Left renal cortex interstitium (tissue), 4 donors: ENCODE measurements at places on chromosomes 5 and 9. TPM values are rescaled to one million over a fixed set of nuclear protein-coding genes. Genes with fewer than 3 reads are reported as not detected.

DNA sequence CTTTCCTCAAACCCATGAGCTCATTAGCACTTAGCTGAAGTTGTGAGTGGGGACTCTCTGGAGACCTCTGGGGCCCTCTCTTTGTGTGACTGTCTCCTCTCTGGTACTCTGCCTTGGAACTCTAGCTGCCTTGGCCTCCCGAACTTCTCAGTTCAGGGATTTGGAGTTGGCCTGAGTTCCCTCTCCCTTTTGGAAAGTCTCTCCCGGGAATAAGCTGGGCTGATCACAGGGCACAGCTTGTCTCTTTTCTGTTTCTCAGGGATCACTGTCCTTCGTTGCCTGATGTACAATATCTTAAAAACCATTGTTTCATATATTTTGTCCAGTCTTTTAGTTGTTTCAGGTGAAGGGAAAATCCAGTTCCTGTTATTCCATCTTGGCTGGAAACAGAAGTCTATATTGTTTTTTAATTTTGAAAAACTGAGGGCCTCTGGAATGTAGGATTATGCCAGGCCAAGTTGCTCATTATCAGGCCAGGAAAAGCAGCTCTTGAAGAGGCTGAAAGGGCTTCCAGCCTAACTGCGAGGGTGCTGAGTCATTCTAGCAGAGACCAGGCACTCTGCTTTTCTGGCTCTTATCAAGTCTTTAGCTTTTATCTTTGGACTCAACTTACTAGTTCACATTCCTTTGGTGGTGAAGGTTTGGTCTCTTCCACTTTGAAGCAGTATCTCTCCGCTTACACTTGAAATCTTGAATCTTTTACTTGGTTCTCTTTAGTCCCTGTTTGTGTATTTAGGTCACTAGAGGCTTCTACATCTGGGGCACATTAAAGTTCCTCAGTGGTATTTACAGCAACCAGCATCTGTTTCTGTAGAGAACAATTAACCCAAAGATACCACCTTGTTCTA, 8.4 kb upstream of the RGS3 start:
- DNase-seq: no peak

- DNase-seq: peak; percentile 41
These were observed at the start of gene HDHD3 for GRCh38 chr9:113376634-113377567. Gene HDHD3, minus strand, starts transcription at chr9:113376986. Its CDS starts 2,632 bp downstream, at chr9:113374354.

GRCh38 chr5:14483504-14484157, 98.0 kb upstream of the OTULINL start:
- no peak for DNase-seq

DNA sequence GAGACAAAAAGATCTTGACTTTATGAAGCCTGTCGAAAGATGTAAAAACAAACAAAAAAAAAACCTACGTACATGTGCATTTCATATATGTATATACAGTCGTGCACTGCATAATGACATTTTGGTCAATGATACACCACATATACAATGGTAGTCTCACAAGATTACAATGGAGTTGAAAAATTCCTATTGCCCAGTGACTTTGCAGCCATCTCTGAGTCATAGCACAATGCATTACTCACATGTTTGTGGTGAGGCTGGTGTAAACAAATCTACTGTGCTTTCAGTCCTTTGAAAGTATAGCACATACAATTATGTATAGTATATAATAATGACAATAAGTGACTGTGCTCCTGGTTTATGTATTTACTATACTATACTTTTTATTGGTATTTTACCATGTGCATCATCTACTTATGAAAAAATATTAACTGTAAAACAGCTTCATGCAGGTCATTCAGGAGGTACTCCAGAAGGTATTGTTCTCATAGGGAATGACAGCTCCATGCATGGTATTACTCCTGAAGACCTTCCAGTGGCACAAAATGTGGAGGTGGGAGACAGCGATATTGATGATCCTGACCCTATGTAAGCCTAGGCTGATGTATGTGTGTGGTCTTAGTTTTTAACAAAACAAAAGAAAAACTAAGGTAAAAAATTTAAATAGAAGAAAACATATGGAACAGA, 73.7 kb upstream of the FST start:
- DNase-seq: no peak

Gene TMC1
- polyA plus RNA-seq: 0.97 TPM

- DNase-seq: no peak
These were observed 37.6 kb downstream of the ALG2 start for GRCh38 chr9:99184110-99184474.

GRCh38 chr5:60972231-60972630, 27.2 kb downstream of the NDUFAF2 start:
- no peak for DNase-seq

GRCh38 chr5:41369799-41370198, 140.6 kb downstream of the PLCXD3 start:
- no peak for DNase-seq

GRCh38 chr9:116998305-116998704, 311.2 kb downstream of the TRIM32 start:
- DNase-seq: peak; percentile 19

DNA sequence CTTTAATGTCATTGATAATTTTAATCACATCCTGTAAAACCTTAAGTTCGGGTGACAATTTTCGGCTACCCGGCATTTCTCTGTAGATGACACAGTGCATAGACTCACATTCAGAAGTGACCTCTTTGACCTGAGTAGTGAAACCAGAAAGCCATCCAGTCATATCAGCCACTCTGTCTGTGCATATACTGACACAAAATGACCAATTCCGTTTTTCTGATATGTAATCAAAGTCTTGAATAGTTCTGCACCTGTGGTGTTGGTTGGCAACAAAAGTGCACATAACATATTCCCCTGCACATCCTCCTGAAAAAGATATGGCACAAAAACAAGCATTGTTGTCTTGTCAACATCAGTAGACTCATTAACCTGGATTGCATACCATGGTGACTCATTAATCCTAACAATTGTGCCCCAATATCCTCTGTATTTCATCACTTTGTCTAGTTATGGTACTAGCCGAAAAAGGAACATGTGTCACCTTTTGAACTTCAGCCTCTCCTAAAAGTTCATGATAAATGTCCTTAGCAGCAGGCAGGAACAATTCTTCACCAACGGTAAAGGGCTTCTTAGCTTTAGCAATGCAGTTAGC, 4.6 kb upstream of the HNRNPA0 start:
- no peak for DNase-seq

Gene GRIN3A
- 2.2 TPM for polyA plus RNA-seq
